ENCODE measurements at places on chromosomes 12 and 14.

GRCh38 chr14:33509454-33509853, 441.4 kb downstream of the EGLN3 start:
- DNase-seq, result no peak

GRCh38 chr12:57055824-57056223, 5.9 kb upstream of the MYO1A start:
- no peak for DNase-seq

DNA sequence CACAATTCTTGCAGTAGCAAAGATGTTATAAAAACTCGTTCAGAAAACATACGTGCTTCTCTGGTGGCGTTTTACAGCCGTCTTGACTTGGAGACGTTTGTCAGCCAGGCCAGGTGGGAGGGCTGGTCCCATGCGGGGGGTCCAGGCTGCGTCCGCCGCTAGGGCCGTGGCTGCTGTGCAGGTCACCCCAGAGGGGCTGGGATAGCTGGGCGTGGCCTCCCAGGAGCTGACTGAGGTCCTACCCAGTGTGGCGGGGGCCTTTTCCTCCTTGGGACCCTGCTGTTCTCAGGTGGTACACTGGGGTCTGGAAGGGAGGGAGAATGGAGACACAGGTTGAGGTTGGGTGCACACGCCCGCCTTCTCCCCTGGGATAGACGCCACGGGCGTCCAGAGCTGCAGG, 25.2 kb downstream of the MTA1 start:
- no peak for DNase-seq

- DNase-seq, result no peak
Measured at GRCh38 chr12:27852742-27853141, 72.7 kb upstream of the MANSC4 start.

DNA sequence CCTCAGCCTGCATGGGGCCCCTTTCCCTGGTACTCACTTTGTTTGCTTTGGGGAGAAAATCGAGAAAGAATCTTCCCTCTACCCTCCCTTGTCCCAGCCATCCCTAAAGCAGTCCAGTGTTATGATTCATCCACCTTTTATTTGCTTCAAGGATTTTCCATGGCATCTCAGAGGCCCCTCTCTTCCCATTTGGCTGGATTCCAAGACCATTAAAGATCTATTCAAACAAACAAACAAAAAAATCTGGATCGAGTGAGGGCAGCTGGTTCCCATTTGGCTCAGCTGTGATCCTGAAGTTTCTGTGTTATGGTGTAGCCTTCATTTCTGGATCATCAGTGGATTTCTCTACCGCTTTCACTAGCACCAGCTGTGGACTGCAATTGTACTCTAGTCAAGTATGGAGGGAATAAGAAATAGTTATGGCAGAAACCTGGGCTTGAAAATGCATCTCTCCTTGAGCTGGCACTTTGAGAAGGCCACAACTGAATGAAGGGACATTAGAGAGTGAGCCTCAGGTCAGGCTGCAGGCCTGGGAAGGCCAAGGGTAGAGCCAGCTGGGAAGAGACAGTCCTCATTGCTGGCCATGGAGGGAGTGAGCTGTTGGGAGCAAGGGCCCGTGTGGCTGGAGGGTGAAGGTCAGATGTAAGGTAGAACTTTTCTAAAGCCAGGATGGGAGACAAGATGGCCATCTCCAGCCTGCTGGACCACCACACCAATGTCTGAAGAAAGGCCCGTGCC, 13.7 kb downstream of the KRT71 start:
- DNase-seq, result no peak

- no peak for DNase-seq
Measured at GRCh38 chr12:66716522-66716921, 37.6 kb upstream of the GRIP1 start.

GRCh38 chr12:23581913-23582312, 367.6 kb downstream of the SOX5 start:
- DNase-seq, result no peak

DNA sequence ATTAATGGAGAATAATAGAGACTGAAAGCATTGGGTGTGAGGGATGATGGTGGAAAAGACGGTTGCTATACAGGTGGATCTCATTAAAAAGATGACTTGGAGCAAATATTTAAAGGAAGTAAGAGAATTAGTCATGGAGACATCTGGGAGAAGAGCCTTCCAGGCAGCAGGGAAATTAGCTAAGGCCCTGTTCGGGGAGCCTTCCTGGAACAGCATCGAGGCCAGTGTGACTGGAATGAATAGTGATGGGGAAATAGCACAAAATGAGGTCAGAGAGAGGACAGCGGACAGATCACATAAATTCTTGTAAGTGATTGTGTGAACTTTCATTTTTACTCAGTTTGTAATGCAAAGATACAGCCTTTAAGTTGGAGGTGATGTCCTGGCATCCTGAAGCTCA, 842.3 kb downstream of the SLC6A15 start:
- no peak for DNase-seq

DNA sequence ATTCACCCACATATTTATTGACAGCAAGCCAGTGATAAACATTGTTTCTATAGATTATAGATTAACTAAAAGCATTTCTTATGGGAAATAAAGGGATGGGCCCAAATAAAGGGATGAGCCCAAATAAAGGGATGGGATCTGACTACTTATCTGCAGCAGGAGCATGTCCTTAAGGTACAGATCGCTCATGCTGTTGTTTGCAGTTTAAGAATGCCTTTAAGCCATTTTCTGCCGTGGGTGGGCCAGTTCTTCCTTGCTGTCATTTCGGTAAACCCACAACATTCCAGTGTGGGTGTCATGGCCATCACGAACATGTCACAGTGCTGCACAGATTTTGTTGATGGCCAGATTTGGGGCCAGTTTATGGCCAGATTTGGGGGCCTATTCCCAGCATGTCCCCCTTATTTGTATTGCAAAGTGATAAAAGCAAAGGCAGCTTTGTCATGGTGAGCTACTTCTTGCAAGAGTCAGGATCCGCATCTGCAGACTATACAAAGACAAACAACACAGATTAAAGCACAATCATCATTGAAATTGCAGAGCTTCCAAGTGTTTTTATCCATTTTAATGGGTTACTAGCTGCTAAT, 700.7 kb downstream of the LRFN5 start:
- no peak for DNase-seq

DNA sequence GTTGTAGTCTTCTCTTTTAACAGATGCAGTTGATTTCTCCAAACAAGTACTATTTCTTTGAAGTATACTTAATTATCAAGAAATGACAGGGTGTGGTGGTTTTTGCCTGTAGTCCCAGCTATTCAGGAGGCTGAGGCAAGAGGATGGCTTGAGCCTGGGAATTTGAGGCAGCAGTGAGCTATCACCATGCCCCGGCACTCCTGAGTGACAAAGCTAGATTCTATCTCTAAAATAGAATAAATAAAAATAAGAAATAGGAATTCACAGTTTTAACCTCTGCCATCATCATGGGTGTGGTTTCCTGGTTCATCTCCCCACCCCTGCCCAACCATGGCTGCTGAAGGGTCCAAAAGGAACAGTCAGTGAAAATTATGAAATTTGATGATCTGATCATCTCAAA, 290.2 kb upstream of the FLRT2 start:
- no peak for DNase-seq
